ENCODE measurements at places on chromosomes 13 and 19.
A peak's percentile ranks its signal among the peaks of the same experiment; 100 is the strongest.

GRCh38 chr13:31945202-31945961 is 86.2 kb upstream of the FRY start:
- peak; percentile 65 for DNase-seq

DNA sequence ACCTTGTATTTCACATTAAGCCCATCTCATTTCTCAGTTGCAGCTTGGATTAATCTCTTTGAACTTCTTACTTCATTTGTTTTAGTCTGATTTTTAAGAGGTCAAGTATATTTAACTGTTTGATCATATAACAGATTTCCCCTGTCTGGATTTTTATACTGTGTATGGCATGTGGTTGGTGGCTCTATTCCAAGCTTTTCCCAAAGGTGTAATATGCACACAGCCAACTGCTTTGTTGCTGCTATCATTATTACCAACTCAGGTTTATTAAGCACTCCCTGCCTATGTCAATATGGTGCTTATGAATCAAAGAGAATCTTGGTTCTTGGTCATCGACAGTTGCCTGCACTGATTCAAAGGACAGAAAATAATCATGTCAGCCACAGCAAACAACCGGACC is 92.6 kb downstream of the RAP2A start:
- DNase-seq, result no peak

GRCh38 chr19:41734156-41734555 is 21.2 kb upstream of the CEACAM6 start:
- no peak for DNase-seq

DNA sequence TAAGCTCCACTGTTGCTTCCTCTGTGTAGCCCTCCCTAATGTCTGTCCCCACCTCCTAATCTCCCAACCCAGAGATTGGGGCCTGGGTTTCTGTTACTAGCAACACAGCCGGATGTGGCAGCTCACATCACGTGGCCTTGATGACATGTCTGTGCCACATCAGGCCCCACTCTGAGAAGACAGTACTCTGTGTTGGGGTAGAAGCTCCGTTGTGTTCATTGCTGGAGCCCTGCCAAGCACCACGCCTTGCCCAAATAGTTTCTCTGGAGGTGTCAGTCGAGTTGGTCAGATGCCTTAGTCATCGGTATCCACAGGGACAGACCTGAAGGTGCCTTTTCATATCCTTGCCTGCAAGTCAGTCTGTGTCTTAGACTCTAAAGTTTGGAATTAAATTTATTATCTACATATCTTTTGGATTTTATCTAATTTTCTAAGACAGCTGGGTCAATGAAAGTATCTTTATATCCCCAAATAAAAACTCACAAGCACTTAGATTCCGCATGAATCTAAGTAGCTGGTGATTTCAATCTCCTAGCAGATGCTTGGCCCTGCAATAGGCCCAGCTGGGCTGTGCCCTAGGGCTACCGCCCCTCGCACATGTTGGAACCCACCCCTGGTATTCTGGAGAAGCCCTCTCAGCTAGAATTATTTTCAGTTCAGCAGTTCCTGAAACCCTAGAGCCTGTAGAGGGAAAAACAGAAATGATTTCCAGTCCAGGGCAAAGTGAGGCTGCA is 204.0 kb upstream of the TSHZ3 start:
- DNase-seq, result no peak

GRCh38 chr13:42762251-42762650 is 19.1 kb upstream of the FAM216B start:
- no peak for DNase-seq

DNA sequence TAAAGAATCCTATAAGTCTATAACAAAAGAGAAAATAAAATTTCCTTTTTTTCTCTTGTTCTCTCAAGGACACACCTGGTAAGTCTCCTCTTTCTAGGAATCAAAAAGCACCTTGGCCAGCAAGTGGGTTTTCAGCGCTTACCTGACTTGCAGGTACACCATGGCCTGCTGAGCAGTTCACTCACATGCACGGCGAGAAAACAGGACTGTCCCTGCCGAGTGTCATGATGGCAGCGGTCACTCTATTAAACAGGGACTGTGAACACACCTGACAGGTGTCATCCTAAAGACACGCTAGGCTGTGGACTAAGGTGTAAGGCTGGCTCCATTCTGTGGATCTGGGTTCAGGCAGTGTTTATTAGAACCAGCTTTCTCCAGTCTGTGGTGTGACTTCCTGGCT is 170.2 kb downstream of the TEX29 start:
- no peak for DNase-seq

DNA sequence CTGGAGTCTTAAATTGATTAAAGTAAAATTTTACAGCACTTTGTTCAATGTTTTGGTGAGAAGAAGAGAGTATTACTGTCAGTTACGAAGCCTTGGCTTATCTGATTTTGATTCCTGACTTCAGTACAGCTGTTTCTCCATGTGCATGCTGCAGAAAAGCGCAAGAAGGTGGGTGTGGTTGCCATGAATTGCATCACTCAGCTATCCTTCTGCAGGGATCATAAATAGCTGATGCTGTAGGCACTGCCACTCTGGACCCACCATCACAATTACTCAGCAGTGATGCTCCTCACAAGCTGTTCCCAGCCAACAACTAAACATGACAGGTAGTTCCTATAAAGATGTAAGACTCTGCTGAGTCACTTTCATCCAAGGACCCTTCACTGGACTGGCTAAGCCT is 321.2 kb downstream of the IRS2 start:
- no peak for DNase-seq

DNA sequence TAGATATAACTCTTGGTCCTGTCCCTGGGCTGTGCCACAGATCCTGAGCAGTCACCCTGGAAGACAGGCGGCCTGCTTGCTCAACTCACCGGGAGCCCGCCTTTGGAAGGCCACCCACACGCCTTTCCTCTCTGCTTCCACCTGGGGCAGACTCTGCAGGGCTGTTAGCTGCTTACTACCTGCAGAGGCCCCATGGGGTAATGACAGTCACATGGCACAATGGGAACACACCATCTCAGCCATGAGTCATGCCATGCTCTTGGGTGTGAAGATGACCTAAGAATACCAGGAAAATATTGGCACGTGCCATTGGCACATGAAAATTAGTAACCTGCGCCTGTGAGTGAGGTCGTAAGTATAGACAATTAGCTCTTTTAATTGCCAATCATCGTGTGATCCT is 108.6 kb downstream of the COL4A2 start:
- DNase-seq, result no peak

GRCh38 chr19:16061943-16062342 is 14.4 kb upstream of the TPM4 start:
- DNase-seq, result no peak

DNA sequence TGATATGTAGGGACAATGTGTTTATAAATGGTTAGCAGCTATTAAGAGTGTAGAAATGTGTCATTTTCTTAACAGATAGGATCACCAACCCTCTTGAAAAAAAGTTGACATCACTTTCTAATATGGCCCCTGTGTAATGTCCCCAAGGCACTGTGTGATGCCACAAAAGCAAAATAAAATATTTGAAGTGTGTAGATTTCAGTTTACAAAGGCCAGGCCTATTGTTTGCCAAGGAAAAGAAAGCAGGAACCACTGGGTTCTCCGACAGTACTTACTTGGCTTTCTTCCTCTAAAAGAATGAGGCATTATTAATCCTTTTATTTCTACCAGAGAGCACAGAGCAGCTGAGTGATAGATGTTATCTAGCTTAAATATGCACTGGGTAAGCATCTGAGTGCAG is 10.5 kb upstream of the GJA3 start:
- no peak for DNase-seq

GRCh38 chr19:47228168-47228936 is 2.6 kb downstream of the BBC3 start:
- peak; percentile 49 for DNase-seq

DNA sequence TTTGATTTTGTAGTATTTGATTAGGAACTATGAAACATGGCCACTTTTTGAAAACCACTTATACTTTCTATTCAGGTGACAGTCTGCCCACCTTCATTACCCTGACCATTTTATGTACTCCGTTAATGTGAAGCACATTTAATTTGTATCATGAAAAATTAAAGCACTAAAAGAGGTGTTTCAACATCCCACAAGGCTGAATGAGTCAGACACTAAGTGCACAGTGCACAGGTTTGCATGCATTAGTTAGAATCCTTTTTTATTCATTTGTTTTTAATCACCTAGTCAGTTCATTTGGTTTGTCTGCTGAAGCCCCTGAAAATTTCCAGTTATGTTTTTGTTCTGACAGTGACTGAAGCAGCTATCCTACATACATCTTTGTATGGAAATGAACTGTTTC is 271.0 kb downstream of the SLITRK5 start:
- no peak for DNase-seq

DNA sequence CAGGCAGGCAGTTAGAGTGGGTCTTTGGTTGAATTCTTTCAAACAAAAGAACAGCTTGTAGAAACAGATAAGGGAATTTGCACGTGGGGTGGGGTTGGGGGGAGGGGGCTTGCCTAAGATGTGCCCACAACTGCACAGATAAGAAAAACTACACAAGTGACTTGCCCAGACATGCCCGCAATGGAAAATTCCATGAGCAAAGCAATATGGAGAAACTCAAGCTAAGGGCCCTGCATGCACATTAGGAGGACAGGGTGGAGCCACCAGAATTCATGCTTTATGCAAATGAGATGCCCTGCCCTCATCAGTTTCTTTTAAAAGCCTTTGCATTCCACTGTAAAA is 755.6 kb upstream of the MIR17HG start:
- no peak for DNase-seq

DNA sequence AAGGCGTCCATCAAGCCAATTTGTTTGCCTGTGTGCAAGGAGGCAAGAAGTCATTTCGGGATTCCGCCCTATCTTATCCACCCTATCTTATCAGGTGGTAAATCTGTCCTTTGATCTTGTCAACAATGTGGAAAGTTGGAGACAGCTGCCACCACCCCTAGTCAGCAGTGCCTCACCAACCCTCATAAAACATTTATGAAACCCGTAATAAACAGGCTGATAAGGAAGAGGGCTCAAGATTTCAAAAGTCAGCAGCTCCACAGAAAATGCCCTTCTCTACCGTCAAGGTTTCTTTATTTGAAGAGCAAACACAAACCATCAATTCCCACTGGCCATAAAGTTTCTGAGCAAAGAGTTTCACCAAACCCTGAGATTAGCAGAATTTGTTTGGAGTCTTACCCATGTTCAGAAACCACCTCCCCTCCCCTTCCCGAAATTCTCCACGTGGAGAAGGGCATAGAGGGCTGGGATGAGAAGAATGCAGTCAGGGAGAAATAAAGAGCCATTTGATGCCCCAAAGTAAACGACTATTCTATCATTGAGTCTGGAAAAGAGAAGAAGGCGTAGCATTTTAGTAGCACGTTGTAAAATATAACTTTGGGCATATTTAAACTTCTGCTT is 196.0 kb upstream of the GPR12 start:
- no peak for DNase-seq

DNA sequence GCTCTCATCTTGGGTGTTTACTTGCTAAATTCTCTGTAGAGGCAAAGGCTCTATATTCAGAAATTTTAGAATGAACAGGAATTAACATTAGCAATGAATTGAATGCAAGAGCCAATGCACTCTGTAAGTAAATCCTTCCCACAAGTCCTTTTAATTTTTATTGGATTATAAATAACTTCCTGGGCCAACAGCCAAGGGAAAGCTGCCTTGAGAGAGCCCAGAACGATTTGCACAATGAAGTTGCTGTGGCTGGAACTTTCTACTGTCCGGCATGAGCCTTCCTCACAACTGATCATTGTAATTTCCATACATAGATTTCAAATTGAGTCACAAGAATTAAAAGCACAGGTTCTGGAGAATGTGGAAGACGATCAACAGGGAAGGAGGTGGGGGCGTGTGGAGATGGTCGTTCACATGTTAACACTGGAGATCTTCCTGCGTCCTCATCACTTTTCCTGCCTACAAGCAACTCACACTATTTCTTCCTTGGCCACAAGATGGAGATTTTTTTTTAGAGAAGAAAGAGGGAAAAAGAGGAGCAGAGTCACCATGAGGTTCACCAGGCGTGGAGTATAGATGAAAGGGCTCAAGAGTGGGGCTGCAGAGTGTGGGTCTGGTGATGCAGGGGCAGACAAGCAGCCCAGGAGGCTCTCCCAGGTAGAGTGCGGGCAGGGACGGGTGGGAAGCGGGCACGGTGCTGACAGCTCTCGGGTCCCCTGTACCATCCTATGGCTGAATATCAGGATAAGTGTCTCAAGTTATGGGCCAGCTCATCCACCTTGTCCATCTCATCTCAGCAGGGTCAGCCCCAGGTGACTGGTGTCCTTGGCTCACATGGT is 110.7 kb downstream of the SOX1 start:
- no peak for DNase-seq

All from lung microvascular endothelial cell (primary cell).